NCI-H510A (cell line): ENCODE measurements at places on chromosomes 1 and 21.
A peak's percentile ranks its signal among the peaks of the same experiment; 100 is the strongest.

DNA sequence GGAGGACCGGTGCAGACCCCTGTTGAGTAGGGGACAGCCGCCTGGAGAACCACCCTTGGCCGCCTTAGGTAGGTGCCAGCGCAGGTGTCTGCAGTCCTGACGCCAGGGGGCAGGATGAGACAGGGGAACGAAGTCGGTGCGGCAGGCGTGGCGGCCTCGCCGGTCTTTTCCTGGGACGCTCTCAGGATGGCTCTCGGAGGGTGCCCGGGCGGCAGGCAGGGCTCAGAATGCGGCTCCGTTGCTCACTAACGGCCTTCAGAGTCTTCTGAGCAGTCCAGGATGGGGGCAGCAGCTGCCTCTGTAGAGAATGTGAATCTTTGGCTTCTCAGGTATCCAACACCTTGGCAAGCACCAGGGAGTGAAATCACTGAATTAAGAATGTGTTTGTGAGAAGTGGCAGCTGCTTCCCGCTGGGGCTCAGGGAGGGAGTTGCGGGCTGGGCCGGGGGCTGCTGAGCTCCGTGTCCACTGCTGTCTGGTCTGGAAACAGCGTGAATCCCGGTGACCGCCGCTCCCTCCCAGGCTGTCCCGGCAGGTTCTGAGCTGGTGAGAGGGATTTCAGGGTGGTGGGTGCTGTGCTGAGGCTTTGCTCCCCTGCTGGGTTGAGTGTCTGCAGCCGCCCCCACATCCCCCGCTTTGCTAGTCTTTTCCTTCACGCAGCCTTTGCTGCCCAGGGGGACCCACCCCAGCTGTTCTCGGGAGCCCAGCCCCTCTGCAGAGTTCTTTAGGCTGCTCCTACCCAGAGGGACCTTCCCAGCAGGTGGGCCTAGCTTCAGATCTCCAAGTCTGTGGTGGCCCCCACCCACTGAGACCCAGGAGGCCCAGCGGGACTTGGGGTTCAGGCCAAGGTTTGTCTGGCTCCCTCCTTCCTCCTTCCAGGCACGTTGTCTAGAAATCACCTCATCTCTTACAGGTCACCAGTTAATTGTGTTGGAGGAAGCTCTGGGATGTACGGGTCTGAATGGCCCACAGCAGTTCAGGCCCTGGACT is 11.1 kb upstream of the C1orf174 start:
- DNase-seq = peak; percentile 59

- DNase-seq = no peak
These were observed 50.1 kb upstream of the RGS18 start for GRCh38 chr1:192108161-192108560.

DNA sequence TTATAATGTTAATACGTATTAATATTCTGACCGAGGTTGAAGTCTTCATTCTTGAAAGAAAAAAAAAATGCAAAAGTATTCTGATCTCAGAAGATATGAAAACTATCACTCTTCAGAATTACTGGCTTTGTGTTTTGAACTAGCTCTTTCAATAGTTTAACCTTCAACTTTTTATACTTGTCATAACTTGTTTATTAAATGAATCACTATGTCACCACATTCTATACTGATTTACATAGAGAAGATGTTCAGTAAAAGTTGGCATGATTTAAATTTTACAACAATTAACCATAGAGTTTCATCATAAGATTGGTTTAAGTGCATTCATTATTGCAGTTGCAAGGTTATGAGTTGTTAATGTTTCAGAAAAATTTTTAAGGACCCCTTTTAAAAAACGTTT is 57.3 kb downstream of the HS2ST1 start:
- no peak for DNase-seq

DNA sequence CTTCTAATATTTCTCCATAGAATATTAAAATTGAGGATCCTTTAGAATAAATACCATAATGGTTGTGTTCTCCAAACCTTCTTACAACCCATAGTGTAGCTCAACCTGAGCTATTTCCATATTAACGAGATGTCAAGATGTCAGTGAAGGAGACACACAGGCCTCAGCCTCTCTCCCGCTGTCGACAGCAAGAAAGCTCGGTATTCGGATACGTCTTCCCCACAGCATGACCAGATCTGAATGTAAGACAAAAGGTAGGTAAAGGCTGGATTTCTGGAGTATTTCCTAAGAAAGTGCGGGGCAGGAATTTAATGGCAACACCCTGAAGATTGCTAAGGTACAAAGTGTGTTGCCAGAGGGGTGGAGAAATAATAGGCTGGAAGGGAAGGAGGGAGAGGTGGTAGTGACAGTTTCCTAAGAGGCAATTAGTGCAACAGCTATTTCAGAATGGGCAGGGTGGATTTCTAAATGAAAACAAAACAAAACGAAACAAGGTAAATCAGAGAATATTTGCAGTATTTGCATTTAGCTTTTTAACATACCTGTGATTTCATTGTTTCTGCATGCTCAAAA is 1.7 kb downstream of the ADSS2 start:
- DNase-seq = no peak

GRCh38 chr1:23897083-23897482 is 16.1 kb downstream of the CNR2 start:
- DNase-seq = no peak

DNA sequence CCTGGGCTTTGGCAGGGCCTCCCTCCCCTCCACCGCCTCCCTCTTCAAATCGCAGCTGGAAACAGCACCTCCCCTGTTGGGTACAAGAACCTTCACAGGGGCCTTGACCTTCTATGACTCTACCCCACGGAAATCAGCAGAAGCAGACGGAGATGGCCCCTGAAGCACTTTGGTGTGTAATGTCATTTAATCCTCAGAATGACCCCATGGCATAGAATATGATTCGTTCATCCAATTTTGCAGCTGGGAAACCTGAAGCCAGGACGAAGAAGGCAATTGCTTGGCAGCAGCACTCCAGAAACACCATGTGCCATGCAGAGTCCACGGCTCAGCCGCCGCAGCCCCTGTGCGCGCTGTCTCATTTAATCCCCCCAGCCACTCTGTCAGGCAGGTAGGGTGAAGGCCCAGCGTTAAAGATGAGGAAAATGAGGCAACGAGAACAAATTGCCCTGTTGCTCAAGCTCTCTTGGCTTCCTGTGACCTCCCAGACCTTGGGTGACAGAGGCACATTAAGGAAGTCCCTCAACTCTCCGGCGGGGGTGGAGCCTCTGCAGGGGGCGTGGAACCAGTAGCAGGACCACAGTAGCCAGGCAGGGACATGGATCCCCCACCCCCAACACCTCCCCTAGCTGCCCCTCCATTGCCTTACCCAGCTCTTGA is 25.8 kb upstream of the LAPTM5 start:
- DNase-seq = no peak

- no peak for DNase-seq
These were observed 40.0 kb upstream of the PRMT6 start for GRCh38 chr1:107016376-107016978.
